ENCODE measurements at places on chromosomes 1 and 21.

DNA sequence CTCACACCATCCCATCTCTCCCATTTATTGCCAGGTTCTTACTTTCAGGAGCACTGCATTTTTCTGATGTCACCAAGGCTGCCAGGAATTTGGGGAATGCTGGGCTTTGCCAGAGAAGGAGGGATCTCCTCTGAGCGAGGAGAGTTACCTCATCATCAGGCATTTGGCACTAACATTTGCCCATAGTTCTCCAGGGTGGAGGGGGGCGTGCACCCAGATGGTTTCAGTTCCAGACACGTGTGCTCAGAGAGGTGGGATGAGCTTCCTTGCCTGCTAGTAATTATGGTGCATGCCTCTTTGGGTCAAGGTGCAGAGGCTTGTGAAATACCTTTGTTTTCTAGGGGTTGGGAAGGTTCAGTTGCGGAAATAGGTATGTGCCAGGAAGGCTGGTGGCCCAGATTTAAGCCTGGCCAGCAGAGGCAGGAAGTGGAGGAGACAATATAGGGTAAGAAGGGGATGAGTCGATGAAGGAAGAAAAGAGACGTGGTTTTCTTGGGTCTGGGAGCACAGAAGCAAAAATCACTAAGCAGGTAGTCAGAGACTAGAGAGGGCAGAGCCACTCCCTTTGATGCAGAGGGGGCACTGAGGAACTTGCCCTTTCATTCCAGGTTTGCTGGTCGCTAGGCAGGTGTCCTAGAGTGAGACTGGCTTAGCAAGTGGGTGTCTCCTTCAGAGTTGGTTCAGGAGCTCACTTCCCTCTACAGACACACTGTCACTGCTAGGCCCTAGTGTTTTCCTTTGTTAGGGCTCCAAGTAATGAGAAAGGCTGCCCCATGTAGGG, 7.2 kb downstream of the TUFT1 start:
- DNase-seq: no peak

- no peak for DNase-seq
Observed at GRCh38 chr1:15519625-15520024, 4.4 kb downstream of the CASP9 start.

DNA sequence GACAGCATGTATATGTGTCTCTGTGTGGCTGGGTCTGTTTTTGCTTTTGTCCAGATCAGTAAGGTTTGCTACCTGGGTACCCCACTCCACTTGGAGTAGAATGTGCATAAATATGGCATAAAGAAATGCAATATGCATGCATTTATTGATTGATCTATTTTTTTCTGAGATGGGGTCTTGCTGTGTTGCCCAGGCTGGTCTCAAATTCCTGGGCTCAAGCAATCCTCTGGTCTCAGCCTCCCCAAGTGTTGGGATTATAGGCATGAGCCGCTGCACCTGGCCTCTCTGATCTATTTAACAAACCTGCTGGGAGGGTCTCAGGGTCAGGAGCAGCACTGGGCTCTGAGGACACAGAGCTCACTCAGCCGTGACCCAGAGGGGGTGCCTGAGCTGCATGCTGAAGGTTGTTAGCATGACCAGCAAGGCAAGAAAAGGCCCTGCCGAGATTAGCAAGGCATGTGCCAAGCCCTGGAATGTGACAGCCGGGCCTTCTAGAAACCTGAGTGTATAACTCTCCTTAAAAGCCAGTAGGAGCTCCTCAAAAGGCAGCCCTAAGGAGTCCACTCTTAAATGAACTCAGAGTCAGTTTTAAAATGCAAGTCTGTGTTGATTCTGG, 22.5 kb downstream of the PCSK9 start:
- DNase-seq: no peak

DNA sequence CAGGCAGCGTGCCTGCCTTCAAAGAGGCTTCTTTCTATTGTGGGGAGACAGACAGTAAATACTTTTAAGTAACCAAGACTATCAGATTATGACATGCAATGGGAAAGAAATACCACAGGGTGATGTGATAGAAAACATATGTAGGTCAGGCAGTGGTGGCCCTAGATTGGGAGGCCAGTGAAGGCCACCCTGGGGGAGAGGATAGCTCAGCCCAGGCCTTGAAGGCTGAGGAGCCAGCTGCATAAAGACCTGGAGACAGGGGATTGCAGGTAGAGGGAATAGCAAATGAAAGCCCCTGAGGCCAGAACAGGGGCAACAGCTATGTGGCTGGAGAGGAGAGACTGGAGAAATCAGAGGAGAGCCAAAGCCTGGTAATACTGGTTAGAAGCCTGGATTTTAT, 4.0 kb downstream of the SOX13 start:
- no peak for DNase-seq

GRCh38 chr21:19864476-19864875, 1133.7 kb upstream of the NCAM2 start:
- DNase-seq: no peak
